ENCODE measurements at places on chromosomes 12 and 14.

DNA sequence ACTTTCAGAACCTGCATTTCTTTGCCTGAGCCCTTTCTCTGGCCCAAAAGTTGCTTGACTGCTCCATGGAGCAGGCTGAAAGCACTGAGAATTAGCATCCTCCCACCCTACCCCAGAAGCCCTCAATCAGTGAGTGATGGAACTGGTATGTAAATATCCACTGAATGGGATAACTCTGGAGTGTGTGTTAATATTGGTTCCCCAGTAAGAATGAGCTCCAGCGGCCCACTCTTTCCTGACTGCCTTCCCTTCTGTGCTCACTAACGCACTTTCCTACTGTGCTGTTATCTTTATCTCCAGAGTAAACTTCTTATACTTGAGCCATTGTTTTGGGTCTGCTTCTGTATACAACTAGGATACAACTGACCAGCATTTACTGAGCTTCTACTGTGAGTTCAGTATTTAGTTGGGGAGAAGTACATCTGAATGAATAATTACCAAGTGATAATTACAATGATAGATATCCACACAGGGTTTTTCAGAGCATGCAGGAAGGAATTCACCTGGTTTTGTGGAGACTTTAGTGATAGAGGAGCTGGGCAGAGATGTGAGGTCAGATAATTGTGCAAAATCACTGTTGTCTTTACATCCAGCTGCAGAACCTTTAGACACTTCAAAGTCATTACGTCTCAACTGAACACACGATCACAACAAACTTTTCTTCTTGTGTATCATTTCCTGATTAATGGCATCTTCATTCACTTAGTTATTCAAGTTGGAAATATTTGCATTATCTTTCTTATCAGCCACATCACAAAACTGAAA lies 149.2 kb upstream of the BTG1 start:
- DNase-seq, result no peak

DNA sequence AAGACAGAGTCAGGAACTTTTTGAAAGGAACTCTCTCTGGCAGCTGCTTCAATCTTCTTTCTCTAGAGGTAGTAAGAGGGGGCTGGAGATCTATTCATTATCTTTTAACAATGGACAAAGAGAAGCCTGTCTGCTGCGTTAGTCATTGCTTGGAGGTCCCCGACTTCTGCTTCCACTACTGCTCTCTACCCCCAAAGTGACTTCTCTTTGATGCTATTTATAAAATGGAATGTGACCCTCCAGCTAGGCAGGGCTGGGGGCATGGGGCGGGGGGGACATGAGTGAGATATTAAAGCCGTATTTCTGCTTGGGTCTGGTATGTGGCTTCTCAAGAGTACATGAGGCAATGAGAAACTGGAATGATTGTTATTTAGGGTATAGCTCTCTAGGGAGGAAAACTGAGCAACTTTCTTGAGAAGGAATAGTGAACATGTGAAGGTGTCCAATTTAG lies 41.4 kb upstream of the NUDT4 start:
- DNase-seq, result no peak

DNA sequence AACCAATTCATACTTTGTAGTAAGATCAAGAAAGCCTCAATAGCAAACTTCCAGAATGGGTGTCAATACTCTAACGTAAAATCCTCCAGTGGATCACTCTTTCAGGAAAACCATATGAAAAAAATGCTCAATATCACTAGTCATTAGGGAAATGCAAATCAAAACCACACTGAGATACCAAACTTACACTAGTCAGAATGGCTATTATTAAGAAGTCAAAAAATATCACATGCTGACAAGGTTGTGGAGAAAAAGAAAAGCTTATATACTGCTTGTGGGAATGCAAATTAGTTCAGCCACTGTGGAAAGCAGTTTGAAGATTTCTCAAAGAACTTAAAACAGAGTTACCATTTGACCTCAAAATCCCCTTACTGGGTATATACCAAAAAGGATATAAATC lies 49.5 kb upstream of the ATXN7L3B start:
- DNase-seq, result no peak

DNA sequence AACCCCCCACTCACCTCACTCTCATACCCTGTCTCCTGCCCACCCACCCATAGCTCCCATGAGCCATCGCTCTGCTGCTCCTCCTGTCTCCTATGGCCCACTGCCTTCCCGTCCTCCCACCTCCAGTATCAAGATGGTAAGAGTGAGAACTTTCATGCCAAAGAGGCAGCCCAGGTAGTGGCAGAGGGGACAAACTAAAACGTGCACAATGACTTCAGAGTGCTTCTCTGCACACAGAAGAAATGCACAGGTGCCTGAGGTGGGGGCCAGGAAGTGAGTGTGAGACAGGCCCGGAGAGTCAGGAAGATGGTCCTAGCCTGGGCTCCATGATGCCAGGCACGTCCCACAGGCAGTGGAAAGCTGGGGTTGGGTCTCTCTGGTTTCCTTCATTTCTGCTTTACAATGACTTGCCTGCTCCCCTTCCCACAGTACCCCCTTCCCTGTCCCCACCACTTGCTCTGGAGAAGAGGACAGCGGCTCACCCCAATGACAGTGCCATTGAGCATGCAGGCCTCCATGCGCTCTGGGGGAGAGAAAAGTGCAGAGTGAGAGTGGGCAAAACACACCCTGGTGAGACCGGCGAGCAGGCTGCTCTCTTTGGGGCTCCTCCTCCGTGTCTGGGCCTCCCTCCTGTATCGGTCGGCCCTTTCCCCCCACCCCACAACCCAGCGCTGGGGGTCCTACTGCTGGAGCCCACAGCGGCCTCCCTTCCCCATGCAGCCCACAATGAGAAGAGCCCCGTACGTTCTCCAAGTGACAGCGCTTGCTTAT lies 22.8 kb upstream of the ANO2 start:
- no peak for DNase-seq

DNA sequence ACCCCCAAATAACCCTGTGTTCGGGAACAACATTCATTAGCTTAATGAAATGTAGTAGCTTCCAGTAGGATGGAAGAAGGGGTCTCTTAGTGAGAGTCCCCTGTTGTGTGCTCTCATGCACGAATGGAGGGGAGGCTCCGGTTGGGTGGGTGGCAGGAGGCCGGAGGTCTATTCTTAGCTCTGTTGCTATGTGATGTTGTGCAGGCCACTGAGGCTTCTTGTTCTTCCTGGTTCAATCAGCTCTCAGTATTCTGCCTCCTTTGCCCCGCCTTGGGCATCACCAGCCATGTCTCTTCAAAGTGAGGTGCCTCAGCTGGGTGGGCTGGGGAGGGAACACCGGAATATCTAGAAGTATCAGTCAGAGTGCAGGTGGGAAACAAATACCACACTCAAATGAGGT lies 50.8 kb downstream of the KCNA1 start:
- DNase-seq, result no peak

DNA sequence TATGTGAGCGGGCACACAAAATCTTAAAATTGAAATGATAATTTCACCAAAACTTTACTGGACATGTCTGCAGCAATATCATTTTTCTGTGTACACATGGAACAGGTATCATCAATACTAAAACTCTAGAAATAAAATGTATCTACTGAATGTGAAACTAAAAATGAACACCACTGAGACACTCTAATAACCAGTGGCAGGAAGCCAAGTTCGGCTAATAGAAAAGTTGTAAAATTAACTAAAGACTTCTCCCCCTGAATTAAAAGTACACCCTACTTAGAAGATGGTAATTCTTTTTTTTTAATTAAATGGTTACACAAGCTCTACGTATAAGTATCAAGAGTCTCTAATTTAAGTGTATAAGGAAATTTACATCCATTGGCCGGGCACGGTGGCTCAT lies 227.2 kb downstream of the MED13L start:
- DNase-seq, result no peak

DNA sequence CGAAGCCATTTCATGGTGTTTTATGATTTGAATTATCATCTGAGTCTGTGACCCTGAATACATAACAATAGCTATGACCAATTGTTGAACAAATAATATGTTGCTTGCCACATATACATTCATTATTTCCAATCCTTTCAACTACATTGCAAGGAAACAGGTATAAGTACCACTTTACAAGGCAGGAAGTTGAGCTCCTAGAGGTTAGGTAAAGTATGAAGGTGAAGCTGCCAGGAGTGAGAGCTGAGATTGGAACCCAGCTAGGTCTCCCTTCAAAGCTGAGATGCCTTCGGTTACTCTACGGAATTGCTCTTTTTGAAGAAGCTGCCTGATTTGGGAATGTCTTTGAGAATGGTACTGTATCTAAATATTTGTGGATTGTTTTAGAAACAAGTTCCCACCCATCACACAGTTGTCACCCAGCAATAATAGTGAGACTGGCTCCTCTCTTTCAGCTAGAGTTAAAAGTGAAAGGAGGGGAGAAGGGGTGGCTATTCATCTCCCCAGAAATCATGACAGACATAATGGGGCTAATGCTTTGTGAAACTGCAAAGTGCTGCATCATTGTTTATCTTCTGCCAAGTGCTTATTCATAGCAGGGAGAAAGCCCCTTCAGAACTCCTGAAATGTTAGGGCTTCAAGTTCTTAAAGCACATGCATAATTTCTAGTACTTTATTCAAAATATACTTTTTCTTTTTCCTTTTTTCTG lies 75.9 kb upstream of the AMIGO2 start:
- DNase-seq, result no peak

- no peak for DNase-seq
These were observed 33.7 kb upstream of the SELPLG start for GRCh38 chr12:108667349-108667748.

DNA sequence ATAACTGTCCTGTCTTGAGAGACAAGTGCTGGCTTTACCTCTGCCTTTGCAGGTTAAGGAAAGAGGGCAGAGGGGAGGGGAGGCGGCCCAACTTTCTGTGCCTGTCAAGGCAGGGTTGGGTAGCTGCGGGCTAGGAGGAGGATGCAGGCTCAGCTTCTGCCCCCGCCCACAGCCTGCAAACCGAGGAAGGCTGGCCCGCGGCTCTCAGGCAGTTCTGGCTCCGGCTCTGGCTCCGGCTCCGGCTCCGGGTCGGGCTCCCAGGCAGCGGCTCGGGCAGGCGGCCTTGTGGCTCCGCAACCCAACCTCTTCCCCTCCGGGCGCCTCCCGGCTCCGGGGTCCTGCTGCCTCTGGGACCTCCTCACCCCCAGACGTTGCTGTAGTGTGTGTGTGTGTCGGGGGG lies 92.9 kb downstream of the TMEM30B start:
- no peak for DNase-seq

DNA sequence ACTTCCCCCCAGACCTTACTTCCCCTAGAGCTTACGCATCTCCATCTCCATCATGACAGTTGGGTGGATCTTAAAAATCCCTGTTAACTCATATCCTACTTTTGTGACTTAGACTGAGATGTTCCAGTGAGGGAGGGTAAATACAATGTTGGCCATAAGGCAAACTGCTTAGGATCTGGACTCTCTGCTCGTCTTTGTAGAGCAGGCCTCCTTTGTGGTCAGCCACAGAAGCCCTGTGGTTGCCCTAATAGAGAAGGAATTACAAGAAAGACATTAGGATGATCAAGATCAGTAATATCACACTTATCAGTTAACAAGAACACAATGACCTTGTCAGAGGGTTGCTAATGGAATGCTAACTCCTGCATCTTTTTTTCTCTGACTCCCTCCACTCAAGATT lies 52.0 kb downstream of the TMEM132C start:
- DNase-seq, result no peak

- no peak for DNase-seq
These were observed 37.8 kb downstream of the RTN1 start for GRCh38 chr14:59832653-59833294.

- no peak for DNase-seq
These were observed 226.1 kb downstream of the CHST11 start for GRCh38 chr12:104682790-104683279.

DNA sequence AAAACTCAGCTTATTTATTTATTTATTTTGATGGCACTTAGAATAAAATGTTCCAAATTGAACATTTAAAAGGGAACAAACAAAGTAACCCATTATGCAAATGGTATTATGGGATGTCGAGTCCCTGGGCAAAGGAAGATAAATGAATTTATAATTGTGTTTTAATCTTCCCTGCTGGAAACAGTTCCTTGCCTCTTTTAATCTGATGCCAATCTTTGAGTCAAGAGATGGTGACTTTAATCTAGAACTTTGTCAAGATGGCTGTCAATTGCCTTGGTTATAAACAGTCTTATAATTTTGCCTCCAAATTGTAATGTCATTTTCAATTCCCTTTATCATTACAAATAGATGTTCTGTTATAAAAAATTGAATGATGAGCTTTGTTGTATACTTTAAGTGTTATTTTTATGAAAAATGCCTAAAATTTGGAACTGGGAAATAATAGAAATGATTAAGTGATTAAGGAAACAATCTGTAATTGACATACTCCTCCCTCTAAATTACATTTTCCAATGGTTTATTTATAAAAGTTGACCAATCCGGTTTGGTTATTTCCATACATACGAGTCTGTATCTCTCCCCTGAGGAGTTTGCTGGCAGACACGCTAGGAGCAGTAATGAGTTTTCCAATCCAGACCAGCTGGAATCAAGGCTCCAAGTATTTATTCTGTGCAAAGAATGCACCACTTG lies 134.9 kb upstream of the FRMD6 start:
- DNase-seq, result no peak

Measured in cerebellar nuclear complex (tissue), 1 donor.